ENCODE measurements at places on chromosomes 16 and 17. TPM values are rescaled to one million over a fixed set of nuclear protein-coding genes. Genes with fewer than 3 reads are reported as not detected.

DNA sequence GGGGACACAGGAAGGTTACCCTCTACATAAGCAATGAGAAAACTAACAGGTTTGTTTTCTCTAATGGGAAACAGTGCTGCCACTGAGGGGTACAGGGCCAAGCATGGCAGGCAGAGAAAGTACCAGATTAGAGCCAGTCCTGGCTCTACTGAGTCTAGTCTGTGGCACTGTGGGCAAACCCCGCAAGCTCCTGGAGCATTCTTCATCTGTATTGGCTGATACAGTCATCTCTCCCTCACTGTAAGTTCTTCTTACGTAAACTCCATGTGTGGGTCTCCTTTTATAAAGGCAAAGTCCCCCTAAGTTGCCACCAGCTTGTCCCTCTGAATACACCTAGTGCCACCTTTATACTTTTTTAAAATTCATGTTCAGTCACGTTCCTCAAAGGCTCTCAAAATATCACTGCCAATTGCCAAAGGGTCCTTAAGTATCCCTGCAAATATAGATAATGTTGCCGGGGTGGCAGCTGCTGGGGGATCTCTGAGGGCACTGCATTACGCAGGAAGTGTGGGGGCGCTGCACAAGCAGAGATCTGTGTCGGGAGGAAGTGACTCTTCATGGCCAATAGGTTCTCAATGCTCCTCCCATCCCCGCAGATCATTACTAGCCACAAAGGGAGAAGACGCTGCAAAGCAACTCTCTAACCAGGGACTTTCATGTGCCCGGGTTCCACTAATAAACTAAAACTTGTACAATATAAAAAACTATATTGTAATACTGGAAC lies 18.8 kb downstream of the XPO6 start:
- H3K27me3 ChIP-seq = no peaks in the 10 kb centered on the region
- peaks cover 15% of the 10 kb centered on the region for H3K4me1 ChIP-seq
- H3K27ac ChIP-seq = no peak overlapping the region
- H3K4me3 ChIP-seq = no peak overlapping the region

Gene ADAD2
- 0.71 TPM for total RNA-seq

Gene TNP2
- total RNA-seq = not detected

Gene DBNDD1
- 14.4 TPM for total RNA-seq

Gene TLCD3B
- 0.58 TPM for total RNA-seq
